Amniotic stem cell (primary cell): ENCODE measurements at places on chromosomes 3 and 15.

GRCh38 chr15:24269166-24269571 is 406.4 kb upstream of the NPAP1 start:
- no peak for DNase-seq

DNA sequence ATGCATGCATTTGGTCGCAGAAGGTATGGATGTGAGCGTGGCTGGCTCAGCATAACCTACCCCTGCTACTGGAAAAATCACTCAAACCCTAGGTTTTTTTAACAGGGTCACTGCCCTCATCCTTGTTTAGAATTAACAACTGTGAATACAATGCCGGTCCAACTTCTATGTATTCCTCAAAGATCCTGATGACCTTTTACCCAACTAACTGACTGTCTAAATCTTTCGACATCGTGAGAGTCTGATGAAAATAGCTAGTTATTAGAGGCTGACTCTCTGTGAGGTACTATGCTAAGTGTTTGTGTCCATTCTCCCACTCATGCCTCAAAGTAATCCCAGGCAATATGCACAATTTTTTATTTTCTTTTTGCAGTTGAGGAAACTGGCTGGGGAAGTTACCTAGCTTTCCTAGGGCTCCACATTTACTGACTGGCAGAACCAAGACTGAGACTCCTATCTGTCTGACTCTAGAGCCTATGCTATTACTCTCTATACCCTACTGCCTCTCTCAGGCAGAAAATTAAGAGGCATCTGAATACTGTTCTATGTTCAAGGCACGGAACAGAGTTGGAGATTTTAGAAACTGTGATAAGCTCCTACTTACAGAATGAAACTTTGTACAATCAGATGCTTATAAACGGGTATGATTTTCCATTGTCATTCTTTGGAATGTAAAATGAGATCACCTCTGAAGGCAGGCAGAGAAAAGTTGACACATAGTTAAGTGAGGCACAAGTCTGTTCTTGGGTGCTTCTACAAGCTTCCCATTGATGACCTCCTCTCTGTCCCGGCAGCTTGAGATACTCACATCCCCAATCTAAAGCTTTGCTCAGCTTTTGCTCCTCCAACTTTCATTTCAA is 56.4 kb downstream of the FILIP1L start:
- no peak for DNase-seq

GRCh38 chr3:128340198-128340903 is 126.3 kb downstream of the DNAJB8 start:
- no peak for DNase-seq

DNA sequence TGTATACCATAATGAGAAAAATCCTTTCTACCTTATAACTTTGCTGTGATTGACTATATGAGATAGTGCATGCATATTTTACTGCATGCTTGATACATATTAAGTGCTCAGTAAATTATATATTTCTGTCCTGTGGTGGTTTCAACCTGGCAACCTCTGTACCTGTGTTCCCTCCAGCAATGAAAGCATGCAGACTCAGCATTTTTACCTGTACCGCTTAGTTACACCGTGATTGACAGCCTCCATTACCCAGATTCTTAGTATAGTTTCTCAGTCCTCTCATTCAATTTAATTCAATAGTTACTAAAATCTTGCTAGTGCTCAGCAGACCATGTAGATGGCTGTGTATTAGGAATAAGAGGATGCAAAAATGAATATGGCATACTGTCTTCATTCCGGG is 386.0 kb downstream of the EPHA6 start:
- DNase-seq, result no peak
